ENCODE measurements at places on chromosomes 3 and 15.

- DNase-seq = peak; percentile 19
These were observed 83.8 kb downstream of the MAP4 start for GRCh38 chr3:47932421-47932820.

- DNase-seq = no peak
These were observed 86.1 kb downstream of the RTP4 start for GRCh38 chr3:187454085-187454815.

DNA sequence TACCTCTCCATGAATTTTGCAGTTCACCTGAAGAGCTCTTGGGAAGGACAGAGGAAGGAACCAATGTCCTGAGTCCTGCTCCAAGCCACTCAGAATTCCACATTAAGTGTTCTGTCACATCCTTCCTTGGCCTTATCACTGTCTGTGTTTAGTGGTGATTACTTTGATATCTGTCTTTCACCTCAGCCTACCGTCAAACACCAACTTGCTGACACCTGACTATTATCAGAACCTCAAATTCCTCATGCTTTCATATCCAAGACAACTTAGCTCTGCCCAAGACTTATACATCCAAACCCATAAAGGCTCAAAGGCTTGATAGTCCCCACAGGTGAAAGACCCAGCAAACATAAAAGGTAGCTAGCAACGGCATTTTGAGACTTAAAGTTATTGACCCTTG lies 280.0 kb downstream of the MEX3B start:
- DNase-seq = no peak

GRCh38 chr3:107684431-107684925 lies 161.7 kb downstream of the BBX start:
- no peak for DNase-seq

GRCh38 chr15:43912208-43912607 lies 85.4 kb downstream of the WDR76 start:
- DNase-seq = no peak

DNA sequence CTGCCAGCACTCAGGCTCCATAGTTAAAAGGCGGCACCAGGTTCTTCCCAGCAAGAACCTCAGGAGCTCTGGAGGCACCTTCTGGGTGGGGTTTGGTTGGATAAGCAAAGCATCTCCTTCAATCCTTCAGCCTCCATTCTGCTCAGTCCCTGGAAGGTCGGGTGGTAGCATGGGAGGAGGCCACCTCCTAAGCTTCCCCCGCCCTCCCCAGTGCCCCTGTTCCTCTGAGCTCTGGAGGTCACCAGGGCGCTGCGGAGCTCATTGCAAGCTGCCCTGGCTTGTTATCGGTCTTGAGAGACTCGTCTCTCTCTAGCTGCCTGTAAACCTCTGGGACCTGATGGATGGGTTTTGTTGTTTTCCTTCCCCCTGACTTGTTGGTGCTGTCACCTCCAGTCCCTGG lies 124.8 kb downstream of the RPLP1 start:
- DNase-seq = no peak

GRCh38 chr15:66714543-66714981 lies 12.5 kb downstream of the SMAD6 start:
- DNase-seq = no peak

DNA sequence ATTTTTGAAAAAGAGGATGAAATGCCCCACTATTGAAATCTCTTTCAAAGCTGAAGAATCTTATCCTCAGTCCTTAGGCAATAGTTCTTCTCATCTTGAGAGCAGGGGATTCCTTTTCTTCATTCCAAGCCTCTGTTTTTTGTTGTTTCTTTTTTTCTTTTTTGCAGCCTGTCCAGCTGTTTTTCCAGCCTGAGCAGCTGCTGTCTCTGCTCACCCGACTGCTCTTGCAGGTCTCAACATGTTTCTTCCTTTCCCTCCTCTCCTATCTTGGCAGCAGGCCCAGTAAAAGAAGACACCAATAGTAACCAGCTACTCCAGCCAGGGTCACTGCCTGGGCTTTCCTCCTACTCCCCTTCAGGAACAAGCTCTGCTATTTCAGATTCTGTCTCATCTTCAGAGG lies 23.8 kb downstream of the MEX3B start:
- peak; percentile 23 for DNase-seq

DNA sequence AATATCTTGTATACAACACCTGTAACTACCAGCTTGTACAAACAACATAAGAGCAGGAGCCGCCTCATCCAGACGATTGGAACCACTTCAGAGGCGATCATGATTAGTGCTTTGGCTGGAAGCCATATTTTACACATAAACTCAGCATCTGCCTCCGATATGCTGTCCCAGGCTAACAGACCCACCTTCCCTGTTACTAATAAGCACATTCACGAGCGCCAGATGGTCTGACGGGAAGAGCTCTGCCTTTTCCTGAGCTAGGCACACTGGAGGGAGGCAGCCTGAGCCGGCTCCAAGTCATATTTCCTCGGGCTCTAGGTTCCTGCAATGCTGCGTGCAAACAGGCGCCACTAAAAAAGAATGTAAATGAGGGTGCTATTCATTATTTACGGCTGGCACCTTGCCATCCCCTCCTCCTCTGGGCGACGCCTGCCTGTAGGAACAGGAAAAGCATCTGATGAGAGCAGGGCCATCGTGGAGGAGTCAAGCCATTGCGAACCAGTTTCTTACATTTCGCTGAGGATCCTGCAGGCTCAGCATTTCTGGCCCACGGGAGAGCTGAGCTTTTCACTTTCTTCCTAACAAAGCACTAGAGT lies 98.2 kb downstream of the ANXA2 start:
- no peak for DNase-seq

- no peak for DNase-seq
These were observed 39.1 kb downstream of the MESD start for GRCh38 chr15:80950291-80951078.

GRCh38 chr3:64365877-64366276 lies 140.6 kb upstream of the PRICKLE2 start:
- DNase-seq = no peak

DNA sequence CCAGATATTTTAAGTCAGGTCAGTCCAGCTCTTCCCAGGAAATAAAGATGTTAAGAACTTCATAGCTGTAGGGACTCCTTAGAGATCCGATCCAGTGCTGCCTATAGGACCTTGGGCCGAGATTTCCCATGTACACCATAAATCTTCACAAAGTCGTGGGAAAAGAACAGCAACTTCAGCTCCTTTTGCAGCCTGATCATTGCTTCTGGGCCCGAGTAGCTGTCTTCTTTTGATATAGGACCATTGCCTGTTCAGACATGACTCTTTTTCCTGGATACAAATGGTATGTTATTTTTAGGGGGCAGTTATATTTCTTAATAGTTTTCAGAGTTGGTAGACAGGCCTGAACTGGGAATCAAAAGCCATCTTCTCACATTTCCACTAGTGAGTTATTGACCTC lies 20.5 kb downstream of the IL1RAP start:
- DNase-seq = no peak

DNA sequence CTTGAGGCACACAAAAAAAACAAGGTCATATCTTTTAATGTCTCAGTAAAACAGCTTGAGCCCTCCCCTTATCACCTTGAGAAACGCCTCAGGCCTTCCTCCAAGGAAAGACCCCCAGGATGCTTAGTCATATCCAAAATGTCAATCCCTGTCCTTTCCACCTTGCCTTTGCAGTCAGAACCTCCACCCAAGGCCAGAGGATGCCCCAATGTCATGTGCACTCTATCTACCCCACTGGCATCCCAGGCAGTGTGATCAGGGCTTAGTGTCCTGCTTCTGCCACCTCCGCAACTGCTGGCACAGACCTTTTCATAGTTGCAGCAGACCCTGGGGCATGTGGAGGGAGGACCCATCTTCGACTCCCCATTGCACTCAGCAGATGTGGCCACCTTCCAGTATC lies 268.0 kb upstream of the LRRFIP2 start:
- no peak for DNase-seq

DNA sequence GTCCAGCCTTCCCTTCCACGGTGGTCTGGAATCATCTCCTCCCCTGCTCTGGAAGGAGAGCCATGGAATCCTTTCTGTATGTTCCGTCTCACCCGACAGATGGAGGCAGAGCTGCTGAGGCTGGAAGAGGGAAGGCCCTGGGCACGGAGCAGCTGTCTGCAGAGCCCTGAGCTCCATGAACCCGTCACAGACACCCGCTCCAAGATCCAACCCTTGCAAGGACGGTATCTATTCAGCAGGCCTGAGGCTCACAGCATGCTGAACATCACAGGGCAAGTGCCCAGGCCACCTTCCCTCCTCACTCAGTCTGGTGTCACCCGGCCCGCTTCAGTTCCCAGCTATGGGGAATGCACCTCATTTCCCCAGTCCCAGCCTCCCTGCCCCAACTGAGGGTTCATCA lies 103.9 kb downstream of the LRIG1 start:
- DNase-seq = no peak

DNA sequence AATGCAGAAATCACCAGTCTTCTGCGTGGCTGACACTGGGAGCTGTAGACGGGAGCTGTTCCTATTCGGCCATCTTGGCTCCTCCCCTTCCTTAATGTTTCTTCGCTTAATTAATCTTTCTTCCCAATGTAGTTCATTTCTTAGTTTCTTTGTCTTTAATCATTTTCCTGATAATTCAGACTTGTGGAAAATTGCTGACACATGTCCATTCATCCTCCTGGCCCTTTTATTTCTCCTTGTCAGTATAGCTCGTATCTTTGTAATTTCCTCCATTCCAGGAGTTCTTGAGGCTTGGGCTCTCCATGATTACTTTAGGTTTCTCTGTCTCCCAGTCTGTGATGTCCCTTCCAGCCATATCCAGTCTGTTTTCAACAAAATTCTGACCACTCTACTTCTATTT lies 98.7 kb downstream of the UBE2E2 start:
- no peak for DNase-seq

DNA sequence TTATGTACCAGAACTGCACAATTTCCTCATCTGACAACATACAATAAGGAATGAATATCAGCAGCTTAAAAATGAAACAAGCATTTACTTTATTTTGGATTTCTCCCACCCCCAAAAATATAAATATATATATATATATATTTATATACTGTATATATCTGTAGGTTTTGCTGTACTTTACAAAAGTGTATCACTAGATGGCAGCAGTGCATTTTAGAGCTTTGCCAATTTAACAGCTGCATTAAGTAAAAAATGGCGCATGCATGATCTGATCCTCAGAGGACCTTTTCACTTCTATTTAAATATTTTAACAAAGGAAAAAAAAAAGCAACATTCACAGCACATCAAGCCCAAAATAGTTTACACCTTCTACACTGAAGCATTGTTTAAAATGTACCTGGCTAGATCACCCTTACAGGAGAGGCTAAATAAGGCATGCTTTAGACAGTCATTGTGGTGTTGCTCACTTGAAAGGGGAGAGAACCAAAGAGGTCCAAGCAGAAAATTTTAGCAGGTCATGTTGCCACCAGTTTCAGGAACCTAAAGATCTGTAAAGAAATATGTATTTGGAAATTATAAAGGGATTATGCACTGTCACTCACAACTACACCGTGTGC lies 72.6 kb downstream of the NPTN start:
- DNase-seq = no peak

GRCh38 chr3:40505599-40506462 lies at the start of gene ZNF620:
ZNF620 (plus strand) TSS chr3:40506039; CDS start chr3:40506353, 314 bp downstream.
- DNase-seq = no peak

GRCh38 chr3:11155341-11156025 lies 1.2 kb downstream of the HRH1 start:
- DNase-seq = peak; percentile 48

- peak; percentile 20 for DNase-seq
These were observed 256.0 kb upstream of the STAC start for GRCh38 chr3:36124118-36124796.

- DNase-seq = peak; percentile 26
These were observed 516.1 kb downstream of the MECOM start for GRCh38 chr3:169147238-169148008.

GRCh38 chr3:122055215-122055614 lies at the start of gene CD86:
CD86 (plus strand) TSS chr3:122055362; CDS start chr3:122055490, 128 bp downstream.
- DNase-seq = no peak

- no peak for DNase-seq
These were observed 862.5 kb downstream of the CADM2 start for GRCh38 chr3:85821130-85821756.

- DNase-seq = no peak
These were observed 106.8 kb downstream of the GABRG3 start for GRCh38 chr15:27077790-27078189.

DNA sequence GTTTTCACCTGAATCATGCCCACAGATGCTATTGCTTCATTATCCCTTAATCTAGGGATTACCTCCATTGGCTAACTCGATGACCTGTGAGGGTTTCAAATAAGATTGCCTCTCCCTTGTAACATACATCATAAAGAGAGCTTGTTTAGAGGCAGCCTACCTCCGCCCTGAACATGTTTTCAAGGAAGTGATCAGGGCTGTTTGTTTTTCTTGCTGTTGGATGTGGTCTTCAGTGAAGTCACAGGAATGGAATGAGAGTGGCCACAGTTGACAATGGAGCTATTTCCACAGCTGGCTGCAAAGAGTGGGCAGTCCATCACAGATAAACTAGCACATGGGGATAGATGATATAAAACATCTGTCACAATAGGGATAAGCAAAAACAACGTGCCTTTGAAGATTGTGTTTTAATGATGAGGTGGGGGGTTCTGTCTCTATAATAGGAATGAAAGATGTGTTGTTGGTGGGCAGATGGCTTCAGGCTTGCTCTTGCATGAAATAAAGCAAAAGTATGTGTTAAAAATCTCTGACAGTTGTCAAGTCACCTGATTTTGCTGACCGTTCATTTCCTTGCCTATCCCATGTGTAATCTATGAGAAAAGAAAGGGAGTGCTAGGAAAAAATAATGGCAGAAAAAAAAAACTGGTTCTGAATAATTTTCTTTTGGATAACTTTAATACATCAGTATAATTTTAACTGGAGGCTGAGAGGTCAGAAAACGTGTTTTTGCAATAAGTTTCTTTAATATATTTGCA lies 642.3 kb downstream of the RBMS3 start:
- DNase-seq = peak; percentile 92

DNA sequence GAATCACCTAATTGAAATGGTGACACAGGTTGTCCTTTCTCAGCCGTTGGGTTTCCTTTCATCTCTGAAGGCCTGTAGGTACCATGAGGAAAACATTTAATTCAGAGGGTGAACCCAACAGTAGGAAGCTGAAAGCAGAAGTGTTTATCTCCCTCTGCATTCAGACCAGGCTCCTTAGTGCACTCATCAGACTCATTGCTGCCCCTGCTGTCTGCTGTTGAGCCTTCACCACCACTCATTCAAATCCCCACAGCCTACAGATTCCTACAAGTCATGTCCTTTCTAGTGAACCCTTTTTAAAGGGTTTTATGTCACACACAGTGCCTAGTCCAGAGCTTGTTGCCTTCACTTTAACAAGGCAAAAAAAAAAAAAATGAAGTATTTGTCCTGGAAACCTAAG lies 13.4 kb downstream of the WDR48 start:
- DNase-seq = peak; percentile 34

DNA sequence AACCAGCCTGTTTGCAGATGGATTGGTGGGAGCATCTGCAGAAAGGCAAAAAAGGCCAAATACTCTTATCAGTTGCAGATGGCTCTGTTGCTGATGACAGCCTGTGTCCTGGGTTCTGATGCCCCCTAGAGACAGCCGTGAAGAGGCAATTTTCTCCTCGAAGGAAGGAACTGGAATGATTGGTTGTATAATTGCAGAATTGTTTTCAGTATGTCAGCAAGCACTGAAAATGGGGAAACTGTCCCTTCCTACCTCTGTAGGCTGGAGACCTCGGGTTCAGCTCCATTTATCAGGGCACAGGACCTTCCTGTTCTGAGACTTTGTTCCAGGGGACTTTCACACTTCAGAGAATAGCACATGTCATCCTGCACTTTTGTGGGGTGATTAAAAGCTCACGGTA lies 103.0 kb downstream of the PGPEP1L start:
- DNase-seq = no peak
